CD4-positive, alpha-beta T cell treated with Interleukin-2 at 100 ng/mL for 4 hours (primary cell): ENCODE measurements at places on chromosomes 7 and 10.

- no peak for DNase-seq
Measured at GRCh38 chr10:34121125-34121753, 693.9 kb downstream of the PARD3 start.

- DNase-seq, result no peak
Measured at GRCh38 chr7:26487780-26488515, 196.3 kb downstream of the SNX10 start.

DNA sequence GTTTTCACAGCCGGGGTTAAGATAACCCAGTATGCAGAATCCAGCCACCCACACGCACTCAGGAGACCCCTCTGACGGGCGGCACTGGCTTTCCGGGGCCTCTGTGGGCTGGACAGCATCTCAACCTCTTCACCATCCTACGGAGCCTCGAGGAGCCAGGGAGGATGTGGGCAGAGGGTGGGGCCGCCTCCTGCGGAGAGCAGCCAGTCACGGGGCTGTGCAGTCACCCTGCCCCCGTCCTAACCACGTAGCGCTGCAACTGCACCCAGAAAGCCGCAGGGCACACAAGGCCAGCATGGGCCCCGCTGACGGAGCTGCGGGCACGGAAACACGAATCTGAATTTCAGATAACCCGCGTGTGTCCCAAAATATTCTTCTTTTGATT lies 270.3 kb downstream of the ELFN1 start:
- peak; percentile 91 for DNase-seq

DNA sequence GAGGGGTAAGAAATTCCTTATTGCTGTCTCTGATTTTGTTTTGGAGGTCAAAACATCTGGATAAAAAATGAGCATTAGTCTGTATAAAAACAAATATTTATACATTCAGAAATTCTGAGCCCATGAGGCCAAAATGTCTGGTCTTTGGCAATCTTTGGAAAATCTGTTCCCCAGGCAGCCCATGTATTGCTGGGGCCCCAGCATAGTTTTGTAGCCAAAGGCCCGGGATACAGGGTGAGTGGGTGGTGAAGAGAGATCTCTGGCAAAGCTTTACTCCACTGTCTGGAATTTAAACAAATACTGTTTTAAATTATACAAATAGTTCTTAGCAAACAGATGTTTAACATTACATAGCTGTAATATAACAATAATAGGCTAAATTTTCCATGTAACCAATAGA lies 134.7 kb upstream of the GALNT17 start:
- no peak for DNase-seq

DNA sequence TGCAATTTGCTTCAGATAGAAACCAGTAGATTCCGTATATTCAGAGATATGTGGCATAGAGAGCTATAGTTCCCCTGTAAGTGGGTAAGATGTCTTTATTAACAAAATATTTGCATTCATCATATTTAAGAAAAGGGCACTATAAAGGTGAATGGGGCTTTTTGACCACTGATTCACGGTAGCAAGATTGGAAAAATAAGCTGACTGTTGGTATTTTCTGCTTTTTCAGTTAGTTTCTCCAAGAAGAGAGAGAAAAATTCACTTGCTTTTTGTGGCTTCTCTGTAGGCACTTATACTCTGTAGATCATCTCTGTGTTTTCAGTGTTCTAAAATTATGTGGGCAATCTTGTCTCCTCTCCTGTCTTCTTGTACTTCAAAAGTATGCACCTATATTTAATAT lies 245.1 kb downstream of the TWIST1 start:
- no peak for DNase-seq

DNA sequence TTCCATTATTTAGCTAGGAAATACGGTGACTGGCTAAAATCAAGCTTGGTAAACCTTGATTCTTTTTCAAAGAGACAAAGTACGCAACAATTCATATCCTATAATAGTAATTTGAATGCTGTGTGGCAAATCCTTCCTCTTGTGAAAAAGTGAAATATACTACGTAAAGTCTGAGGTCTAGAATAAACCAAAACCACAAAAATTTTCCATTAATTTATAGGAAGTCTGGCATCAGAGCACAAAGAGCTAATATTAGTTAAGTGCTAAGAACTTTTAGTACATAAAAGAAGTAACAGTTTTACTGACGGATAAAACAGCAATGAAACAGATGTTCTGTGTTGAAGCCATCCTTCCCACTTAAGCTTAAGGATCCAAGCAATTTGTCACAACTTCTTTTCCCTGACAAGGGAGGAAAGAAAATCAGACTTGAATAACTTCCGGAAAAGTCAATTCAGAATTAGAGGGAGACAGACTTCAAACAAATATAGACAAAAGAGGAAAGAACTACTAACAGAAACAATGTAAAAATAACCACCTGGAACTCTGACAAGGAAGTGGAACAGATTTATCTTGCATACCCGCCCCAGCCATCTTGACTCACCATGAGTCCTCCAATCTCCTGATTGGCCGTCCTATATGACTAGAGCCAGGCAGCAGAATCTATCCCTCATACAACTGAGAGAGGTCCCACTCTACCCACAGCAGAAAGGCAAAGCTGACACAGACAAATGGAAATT lies 34.6 kb downstream of the RHEB start:
- DNase-seq, result no peak

DNA sequence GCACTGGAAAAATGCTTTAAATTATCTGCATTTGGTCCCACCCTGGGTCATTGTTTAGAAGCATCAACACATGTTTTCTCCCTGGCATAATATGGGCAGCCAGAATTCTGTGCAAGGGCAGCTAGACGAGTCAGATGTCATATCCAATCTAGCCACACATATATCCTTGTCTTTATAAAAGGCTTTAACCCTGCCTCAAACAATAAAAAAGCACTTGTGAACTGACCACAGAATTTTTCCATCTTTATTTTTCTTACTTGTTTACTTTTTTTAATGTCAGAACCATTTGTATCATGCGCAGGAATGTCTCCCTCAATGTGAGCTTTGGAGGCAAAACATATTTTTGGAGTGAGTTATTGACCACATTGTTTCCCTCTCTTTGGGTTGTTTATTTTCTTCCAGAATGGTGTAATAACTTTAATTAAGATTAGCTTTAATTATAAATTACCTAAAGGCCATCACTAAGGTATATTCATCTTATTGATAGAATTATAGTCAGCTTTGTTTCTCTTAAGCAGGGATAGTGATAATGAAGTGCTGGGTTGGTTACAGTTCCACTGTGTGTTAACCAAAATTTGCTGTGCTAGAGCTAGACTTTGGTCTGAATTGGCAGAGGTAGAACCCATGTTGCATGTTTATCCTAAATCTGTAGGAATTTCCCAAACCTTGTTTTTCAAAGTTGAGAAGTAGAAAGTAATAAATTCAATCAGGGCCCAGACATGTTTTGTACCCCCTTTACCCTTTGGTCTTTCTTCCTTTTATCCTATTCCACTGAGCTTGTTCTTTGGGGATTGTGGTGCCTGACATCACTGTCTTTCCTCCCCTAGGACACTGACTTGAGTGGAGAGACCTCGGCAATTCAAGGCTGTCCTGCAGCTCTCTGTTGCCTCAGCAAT lies 1078.4 kb downstream of the KCNMA1 start:
- no peak for DNase-seq

DNA sequence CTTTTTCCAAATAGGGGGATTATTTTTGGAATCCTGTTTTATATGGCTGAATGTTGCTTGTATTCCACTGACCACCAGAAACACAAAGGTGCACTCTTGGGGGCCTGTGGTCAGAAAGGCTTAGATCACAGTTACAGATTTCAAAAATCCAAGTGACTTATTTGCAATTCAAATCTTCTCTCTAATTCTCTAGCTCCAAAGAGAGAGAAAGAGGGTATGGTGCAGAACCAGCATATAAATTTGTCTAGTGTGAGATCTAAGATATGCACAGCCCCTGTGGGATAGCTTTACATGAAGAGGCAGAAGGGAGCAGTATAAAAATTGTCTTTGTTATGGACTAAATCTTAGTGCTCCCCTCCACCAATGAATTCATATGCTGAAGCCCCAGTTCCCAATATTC lies 1121.7 kb upstream of the CELF2 start:
- DNase-seq, result no peak

- no peak for DNase-seq
Measured at GRCh38 chr7:117495308-117495707, 15.5 kb downstream of the CFTR start.

DNA sequence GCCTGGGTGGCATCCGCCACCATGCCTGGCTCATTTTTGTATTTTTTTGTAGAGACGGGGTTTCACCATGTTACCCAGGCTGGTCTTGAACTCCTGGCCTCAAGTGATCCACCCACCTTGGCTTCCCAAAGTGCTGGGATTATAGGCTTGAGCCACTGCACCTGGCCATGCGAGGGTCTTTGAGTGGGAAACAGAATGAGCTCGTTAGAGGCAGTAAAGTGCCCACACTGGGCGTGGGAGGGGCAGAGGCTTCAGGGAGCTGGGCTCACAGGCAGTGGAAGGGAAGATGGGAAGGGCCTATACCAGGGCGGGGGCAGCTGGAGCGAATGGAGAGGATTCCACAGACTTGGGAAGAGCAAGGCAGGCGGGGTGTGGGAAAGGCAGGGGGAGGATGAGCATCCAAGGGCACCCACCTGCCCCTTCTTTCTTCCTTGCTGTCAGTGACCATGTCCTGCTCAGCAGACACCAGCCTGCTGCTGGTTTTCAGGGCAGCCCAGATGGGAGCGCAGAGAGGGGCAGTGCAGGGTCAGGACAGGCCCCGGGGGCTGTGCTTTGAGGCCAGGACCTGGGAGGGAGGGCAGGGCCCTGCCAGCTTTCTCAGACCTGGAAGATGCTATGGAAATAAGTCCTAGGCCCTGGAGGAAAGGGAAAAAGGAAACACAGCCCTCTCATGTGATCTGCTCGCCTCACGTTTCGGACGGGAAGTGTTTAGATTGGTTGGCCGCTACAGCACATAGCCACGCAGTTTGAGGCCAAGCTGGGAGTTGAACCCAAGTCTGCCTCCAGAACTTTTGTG lies 4.2 kb downstream of the FZD9 start:
- no peak for DNase-seq

DNA sequence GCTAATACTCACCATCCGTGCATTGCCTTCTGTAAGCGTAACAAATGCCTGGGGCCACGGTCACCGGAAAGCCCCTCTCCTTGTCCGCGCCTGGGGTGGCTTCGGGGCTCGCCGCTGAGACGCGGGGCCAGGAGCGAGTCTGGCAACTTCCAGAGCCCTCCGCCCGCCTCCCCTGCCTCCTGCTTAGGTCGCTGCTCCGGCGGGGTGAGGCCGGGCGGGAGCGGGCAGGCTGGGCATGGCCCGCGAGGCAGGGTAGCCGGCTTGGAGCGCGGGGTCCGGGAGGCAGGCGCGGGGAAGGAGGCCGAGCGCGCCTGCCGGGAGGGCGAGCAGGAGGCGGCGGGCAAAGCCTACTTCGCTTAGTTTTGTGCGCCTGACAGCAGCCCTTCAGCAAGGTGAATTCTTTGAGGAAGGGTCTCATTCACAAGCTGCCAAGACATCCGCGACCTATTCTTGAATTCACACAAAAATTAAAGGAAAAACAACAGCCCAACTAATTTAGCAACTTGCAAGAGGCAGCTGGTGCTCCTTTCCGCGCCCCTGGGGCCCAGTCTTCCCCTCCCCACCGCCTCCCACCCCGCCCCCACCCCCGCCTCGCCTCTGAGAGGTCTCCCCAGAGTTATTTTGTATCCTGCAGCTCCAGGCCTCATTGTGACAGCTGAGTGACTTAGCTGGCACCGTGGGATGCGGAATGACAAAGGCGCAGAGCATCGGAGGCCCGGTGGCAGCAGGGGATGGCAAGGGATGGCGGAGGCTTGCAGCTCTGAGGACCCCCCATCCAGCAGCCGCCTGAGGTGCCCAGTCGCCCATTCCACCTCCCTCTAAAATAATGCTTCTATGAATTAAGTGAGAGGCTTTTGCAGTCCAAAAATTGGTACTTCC lies 12.8 kb upstream of the KAT6B start:
- no peak for DNase-seq

- DNase-seq, result no peak
Measured at GRCh38 chr10:51139176-51139575, 64.9 kb downstream of the PRKG1 start.

GRCh38 chr10:43284341-43284910 lies 17.6 kb upstream of the RASGEF1A start:
- peak; percentile 30 for DNase-seq
